K562 (cell line): ENCODE measurements at places on chromosomes 7 and 10. TPM values are rescaled to one million over a fixed set of nuclear protein-coding genes. Genes with fewer than 3 reads are reported as not detected.

- no peak for DNase-seq
These were observed 65.8 kb downstream of the STK17A start for GRCh38 chr7:43648473-43649406.

- DNase-seq: no peak
These were observed 107.3 kb downstream of the ZMIZ1 start for GRCh38 chr10:79176052-79176501.

DNA sequence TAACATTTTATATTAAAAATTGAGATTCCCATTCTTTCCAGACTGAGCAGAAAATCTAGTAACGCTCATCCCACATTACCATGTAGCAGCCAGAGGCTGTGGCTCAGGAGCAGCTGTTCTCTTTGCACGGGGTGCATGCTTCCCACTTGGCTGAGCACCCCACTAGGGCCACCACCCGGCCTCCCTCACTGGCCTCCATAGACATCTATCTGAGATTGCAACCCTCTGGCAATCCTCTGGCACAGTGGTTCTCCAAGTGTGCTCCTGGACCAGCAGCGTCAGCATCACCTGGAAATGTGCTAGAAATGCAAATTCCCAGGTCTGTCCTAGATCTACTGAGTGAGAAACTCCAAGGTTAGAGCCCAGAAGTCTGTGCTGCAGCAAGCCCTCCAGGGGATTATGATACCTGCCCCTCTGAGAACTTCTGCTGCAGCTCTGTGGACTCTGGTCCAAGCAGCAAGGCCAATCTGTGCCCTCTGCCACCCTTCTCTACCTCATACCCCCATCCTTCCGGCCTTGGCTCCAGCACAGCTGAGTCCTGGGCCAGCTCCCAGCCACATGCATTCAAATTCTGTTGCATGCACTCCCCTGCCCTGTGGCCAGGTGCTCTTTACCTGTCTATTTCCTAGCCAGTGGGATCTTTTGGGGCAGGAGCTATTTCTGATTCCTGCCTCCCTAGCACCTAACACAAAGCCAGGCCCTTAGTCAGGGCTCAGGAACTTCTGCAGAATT is 301.5 kb downstream of the GRID1 start:
- DNase-seq: no peak

- no peak for DNase-seq
These were observed 218.9 kb downstream of the KIAA1217 start for GRCh38 chr10:24427678-24428409.

- DNase-seq: no peak
These were observed 17.7 kb upstream of the ASB4 start for GRCh38 chr7:95467912-95468607.

- DNase-seq: peak; percentile 7
These were observed 294.3 kb downstream of the BBS9 start for GRCh38 chr7:33423646-33424020.

DNA sequence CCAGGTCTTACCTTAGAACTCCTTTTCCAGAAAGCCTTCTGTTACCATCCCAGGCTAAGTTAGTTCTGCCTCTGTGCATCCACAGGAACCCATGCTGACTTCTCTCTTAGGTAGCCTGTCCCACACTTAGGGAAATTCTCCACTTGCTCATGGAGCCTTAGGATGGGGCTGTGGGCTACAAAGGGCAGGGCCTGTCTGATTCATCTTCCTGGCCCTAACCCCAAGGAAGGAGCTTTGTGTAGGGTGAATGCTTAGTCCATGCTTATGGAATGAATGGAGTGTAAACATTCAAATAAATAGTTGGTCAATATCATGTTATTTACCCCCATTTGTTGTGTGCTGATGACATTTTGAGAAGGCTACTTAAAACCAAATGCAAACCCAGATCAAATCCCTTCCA is 54.7 kb downstream of the EMX2 start:
- no peak for DNase-seq

GRCh38 chr10:110414548-110415309 is 83.0 kb upstream of the DUSP5 start:
- no peak for DNase-seq

GRCh38 chr7:21942955-21943354 is 2.7 kb downstream of the CDCA7L start:
- no peak for DNase-seq

DNA sequence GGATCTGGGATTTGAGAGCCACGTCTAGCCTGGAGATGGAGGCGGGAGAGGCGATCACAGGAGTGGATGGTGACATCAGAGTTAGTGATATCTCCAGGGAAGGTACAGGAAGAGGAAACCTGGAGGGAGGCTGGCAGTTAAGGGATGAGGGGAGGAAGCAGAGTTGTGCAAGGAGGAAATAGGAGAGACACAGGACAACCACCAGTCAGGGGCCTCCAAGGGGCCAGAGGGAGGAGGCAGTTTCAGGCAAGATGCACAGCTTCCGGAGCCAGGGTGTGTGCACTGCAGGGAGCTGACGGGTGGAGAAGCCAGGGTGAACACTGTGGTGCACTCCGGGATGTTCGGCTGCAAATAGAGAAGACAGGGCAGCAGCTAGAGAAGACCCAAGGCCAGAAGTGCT is 141.2 kb downstream of the GLI3 start:
- DNase-seq: no peak

DNA sequence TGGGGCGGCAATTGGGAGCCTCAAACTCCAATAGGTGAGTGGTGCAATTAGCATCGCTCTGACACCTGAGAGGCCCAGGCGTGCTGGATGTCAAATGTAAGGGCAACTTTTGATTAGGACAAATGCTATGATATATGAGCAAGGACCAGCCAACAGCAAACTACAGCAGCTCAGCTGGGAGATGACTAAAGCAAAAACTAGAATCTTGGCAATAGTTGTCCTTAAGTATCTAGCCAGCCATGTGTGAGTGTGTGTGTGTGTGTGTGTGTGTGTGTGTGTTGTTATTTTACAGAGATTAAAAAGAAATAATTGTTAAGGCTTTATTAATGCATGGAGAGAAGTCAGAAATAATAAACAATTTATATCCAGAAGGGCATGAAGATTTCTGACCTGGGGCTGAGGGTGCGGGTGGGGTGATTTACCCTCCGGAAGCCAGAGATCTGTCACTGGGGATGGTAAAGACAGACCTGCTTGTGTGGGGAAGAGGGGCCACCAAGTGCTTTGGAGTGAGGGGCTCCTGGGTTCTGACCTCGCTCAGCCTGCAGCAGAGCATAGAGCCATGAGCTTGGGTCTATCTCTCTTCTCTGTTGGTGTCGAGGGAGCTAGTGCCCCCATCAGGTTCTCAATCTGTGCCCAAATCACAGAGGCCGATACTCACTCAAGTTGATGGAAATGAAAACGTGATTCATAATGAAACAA is 77.3 kb downstream of the EMX2 start:
- DNase-seq: no peak

GRCh38 chr10:12639996-12640944 is 290.9 kb downstream of the CAMK1D start:
- DNase-seq: no peak

GRCh38 chr10:1474376-1475097 is 262.8 kb downstream of the ADARB2 start:
- DNase-seq: no peak

The OPN4 gene
- not detected in 2 replicates for polyA plus RNA-seq

The GCK gene
- polyA plus RNA-seq: 0.13 and 0.35 TPM in 2 replicates
